ENCODE measurements at places on chromosomes 6 and 20.
A peak's percentile ranks its signal among the peaks of the same experiment; 100 is the strongest.

DNA sequence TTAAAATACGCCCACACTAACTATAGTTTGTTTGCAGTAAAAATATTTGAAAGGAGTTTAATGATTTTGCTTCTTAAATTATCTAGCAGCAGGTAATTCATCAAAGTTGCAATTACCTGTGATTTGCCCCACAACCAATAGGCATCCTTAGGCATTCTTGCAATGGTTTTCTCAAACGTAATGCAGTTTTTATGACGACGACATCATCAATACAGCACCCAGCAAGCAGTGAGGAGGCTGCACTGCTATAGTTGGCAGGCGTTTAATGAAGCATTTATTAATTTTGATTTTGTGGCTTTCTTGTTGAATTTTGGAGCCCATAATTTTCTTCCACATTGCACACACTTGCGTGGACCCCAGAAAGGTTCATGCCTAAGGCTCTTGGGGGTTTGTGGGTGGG is 28.1 kb upstream of the APCDD1L start:
- DNase-seq, result no peak

- DNase-seq, result no peak
Measured at GRCh38 chr6:76465410-76465809, 392.9 kb upstream of the IMPG1 start.

DNA sequence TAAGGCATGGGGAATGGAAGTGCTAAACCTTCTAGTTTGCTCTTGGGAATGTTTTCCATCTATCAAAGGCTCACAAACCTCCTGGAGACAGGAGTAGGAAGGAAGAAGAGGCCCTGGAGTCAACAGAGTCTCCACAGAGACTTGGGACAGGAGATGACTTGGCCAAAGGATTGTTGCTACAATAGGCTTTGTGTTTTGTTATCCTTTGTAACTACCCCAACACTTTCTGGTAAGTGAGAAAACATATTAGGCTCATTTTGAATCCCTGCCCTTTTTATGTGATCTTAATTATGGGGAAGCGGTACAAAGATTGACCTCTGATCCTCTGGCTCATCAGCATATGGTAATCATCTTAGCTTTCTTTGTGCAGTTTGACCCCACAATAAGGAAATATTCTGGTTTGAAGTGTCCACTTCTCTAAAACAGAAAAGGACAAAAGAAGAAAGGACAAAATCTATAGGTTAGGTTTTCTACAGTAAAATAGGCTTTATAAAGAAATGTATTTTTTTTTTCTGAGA is 24.1 kb upstream of the GTF3C6 start:
- DNase-seq, result no peak

- DNase-seq, result no peak
Measured at GRCh38 chr20:3804254-3804751, 8.2 kb downstream of the CDC25B start.

DNA sequence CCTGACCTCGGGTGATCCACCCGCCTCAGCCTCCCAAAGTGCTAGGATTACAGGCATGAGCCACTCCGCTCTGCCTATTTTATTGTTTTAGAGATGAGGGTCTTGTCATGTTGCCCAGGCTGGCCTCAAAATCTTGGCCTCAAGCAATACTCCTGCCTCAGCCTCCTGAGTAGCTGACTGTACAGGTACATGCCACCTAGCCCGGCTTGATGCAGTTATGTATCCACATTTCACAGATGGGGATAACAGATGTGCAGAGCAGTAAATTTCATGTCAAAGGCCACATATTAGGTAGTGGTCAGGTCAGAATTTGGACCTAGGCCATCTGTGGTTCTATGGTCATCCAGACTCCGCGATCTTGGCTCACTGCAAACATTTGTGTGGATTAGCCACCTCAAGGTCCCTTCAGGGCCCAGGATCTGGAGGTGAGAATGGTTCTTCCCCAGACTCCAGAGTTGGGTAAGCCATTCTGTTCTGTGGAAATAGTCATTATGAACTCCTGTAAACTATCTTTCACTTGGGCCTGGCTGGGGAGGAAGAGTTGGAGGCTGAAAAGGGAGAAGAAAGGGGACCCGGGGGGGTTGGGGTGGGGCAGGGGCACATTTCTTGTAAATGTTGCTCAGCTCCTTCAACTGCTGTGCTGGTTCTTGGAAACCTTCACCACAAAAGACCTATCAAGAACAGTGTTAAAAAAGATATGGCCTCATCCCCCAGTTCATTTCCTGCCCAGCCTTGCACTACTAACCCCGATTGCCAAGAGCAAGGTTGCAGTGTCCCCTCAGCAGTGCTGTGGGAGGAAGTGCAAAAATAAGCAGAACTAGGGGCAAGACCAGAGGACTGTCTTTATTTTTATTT is 13.0 kb downstream of the PIM1 start:
- DNase-seq, result no peak

DNA sequence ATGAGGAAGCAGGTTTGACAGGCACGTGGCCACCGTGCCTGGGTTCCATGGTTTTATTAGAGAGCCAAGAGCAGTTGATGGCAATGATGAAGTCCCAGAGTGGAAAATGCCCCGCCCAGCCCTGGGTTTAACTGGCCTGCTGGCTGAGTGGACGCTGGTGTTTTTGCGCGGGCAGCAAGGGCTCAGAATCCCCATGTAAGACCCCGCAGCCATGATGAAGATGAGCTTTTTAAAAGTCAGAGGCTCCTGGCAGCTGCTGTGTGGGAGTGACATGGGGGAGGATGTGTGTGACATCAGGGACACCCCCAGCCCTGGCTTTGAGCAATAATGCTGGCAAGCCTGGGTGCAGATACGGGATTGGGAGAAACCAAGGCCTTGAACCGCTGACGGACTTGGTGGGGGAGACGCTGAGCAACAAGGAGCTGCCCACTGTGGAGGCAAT is 33.0 kb upstream of the SLCO4A1 start:
- no peak for DNase-seq

- no peak for DNase-seq
Measured at GRCh38 chr6:44278315-44278714, 8.1 kb downstream of the TMEM151B start.

DNA sequence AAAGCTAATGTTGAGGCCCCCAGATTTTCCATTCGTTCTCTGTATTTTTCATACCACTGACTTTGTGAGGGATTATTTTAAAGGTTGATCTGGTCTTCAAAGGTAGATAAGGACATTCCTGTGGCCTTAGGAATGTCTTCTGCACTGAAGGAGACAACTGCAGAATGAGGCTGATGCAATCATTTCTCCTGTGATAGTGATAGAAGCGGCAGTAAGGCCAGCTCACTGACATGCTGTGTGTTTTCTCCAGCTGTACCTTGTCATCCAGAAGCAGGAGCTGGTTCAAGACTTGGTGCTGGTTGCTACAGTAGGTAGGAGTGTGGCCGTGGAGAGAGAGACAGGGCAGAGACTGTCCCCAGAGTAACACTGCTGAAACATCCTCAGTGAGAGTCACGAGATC is 53.8 kb downstream of the DCBLD1 start:
- no peak for DNase-seq

DNA sequence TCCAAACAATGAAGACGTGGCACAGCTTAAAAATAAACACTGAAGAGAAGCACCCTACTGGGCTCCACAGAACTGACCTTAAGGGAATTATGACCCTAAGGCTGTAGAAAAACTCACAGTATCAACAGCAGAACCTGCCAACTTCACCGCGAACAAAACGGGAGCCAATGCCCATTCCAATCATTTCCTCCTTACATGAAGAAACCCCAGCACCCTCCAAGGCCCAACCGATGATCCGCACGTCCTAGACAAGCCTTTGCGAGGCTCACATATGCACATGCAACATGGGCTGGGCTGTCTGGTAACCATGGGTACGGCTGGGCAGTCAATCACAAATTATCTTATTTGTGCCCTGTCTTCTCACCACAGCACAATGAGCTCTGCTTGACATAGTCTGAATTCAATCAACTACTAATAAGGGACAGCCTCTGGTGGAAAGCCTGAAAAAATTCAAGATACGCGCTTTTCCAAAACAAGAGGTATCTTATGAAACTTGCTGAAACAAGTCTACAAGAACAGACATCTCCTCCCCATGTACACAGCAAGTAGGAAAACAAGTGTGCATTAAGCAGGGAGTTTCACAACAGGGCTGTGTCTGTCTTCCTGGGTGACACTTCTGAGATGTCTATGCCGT is 1.7 kb downstream of the DIDO1 start:
- no peak for DNase-seq

GRCh38 chr20:37504404-37505096 is 16.5 kb upstream of the NNAT start:
- DNase-seq, result no peak

- DNase-seq, result no peak
Measured at GRCh38 chr6:14074476-14075094, 43.0 kb upstream of the CD83 start.

DNA sequence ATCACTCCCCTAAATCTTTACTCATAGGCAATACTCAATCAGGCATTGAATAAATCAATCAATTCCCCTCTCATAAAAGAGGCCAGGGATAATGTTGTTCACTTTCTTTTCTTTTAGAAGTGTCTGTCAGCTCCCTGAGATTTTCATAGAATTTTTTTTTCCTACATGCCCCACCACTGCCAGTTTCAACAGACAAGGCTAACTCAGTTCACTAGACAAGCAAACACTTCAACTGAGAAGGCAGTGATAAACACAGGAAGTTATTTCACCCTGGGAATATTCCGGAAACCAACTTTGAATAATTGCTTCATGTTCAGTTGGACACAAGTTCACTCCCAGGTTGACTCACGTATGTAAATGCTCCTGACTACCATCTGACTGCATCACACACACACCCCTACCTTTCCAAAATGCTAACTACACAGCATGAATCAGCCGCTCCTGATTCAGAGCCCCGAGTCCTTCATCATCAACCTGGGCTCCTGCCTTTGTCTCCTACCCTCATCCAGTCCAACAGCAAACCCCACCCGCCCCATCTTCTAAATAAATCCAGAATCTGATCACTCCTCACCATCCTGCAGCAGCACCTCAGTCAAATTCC is 143.9 kb downstream of the BCAS1 start:
- DNase-seq, result no peak

DNA sequence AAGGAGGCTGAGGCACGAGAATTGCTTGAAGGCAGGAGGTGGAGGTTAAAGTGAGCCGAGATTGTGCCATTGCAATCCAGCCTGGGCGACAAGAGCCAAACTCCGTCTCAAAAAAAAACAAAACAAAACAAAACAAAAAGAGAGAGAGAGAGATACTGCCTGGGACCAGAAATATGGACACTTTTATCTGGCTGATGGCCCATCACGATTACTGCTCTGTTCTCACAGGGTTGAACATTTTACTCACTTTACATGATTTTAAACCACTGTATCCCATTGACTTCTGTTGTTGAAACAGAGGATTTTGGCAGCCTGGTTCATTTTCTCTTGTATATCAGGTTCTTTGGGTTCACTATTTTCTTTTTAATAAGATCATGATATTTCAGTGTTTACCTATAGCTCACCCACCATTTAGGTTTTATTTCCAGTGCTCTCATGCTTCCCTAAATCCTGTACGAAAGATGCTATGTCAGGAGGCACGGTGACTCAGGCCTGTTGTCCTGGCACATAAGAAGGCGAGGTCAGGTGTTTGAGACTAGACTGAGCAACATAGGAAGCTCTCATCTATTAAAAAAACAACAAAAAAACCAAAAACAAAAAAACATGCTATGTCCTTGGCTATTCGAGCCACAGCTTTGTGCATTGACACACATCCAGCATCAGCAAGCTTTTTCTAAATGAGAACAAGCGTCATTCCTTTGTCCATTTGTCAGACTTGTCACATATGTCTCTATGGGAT is 34.5 kb upstream of the RREB1 start:
- no peak for DNase-seq

DNA sequence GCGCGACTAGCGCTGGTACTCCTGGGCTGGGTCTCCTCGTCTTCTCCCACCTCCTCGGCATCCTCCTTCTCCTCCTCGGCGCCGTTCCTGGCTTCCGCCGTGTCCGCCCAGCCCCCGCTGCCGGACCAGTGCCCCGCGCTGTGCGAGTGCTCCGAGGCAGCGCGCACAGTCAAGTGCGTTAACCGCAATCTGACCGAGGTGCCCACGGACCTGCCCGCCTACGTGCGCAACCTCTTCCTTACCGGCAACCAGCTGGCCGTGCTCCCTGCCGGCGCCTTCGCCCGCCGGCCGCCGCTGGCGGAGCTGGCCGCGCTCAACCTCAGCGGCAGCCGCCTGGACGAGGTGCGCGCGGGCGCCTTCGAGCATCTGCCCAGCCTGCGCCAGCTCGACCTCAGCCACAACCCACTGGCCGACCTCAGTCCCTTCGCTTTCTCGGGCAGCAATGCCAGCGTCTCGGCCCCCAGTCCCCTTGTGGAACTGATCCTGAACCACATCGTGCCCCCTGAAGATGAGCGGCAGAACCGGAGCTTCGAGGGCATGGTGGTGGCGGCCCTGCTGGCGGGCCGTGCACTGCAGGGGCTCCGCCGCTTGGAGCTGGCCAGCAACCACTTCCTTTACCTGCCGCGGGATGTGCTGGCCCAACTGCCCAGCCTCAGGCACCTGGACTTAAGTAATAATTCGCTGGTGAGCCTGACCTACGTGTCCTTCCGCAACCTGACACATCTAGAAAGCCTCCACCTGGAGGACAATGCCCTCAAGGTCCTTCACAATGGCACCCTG is 1.6 kb downstream of the TPBG start:
- DNase-seq, result no peak

DNA sequence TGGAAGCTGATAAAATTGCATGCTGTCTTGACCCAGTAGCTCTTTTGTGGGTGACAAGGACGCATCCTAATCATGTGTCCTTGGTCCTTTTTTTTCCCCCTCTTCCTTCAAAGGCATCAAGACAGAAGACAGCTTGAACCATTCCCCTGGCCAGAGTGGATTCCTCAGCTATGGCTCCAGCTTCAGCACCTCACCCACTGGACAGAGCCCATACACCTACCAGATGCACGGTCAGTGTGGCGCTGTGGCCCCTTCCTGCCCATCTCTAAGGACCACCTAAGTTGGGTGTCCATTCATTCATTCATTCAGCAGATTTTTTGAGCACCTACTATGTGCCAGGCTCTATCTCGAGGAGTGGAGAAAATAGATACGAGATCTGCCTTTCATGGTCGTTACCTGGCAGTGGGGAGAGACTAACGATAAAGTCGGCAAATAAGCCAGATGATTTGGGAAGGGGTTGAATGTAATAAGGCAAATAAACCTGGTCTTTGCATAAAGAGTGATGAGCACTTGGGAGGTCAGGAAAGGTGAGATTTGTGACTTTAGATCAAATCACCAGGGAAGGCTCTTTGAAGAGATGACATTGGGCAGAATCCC is 121.5 kb downstream of the EYA2 start:
- DNase-seq, result no peak

DNA sequence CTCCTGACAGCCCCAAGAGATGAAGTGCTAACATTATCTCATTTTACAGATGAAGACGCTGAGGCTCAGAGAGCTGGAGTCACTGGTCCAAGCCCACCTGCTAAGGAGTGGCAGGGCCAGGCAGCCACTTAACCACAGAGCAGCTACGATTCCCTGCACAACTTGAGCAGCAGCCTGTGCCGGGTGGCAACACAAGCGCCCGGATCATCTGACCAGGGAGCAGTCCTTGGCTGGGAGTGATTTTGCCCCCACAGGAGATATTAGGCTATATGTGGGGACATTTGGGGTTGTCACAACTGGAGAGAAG is 93.2 kb upstream of the PTPN1 start:
- DNase-seq, result peak; percentile 85

DNA sequence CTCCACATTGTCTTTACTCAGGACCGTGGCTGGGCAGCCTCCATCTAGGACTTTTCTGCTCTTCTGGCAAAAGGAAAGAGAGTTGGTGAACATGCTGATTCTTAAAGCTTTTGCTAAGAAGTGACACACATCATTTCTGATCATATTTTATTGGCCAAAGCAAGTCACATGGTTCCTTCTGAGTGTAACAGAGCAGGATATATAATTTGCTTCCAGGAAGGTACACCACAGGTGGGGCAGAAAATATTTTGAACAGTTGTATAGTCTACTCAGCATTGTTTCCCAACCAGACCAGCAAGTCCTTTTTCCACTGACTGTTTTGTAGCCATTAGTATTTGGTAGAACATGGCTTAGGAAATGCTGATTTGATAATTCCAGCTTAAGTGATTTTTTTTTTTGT is 73.5 kb downstream of the AKAP7 start:
- DNase-seq, result no peak
